Cardiac septum (tissue), 1 donor: ENCODE measurements at places on chromosomes 2 and 18. TPM values are rescaled to one million over a fixed set of nuclear protein-coding genes. Genes with fewer than 3 reads are reported as not detected.

DNA sequence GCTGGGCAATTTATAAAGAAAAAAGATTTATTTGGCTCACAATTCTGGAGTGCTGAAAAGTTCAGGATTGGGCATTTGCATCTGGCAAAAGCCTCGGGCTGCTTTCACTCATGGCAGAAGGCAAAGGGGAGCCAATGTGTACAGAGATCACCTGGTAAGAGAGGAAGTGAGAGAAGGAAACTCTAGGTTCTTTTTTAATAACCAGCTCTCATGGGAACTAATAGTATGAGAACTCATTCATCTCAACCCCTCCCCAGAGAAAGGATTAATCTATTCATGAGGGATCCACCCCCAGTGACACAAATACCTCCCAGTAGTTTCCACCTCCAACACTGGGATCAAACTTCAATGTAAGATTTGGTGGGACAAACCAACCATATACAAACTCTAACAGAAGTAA lies 129.0 kb downstream of the EVA1A start:
- DNase-seq = no peak

DNA sequence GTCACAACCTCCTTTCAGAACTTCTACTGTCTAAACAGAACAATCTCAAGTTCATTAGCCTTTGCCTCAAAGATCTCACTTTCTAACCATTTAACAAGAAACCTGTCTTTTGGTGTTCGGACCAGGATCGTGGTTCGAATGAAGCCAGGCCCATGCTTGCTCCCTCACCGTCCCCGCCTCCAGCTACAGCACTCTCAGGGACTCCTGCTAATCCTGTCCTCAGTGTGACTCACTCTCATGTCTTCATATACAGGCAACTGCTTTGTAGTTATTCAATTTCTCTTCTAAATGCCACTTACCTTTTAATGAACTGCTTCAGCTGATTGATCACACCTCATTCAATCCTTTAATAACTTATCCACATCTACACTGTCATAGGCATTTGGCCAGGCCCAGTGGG lies 15.8 kb downstream of the SERTAD2 start:
- no peak for DNase-seq

DNA sequence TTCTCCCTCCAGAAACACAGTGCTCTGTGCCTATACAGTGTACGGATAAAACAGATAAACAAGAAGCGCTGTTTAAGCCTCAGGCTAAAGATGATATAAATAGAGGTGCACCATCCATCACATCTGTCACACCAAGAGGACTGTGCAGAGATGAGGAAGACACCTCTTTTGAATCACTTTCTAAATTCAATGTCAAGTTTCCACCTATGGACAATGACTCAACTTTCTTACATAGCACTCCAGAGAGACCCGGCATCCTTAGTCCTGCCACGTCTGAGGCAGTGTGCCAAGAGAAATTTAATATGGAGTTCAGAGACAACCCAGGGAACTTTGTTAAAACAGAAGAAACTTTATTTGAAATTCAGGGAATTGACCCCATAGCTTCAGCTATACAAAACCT lies 70.7 kb downstream of the TANK start:
- DNase-seq = no peak

DNA sequence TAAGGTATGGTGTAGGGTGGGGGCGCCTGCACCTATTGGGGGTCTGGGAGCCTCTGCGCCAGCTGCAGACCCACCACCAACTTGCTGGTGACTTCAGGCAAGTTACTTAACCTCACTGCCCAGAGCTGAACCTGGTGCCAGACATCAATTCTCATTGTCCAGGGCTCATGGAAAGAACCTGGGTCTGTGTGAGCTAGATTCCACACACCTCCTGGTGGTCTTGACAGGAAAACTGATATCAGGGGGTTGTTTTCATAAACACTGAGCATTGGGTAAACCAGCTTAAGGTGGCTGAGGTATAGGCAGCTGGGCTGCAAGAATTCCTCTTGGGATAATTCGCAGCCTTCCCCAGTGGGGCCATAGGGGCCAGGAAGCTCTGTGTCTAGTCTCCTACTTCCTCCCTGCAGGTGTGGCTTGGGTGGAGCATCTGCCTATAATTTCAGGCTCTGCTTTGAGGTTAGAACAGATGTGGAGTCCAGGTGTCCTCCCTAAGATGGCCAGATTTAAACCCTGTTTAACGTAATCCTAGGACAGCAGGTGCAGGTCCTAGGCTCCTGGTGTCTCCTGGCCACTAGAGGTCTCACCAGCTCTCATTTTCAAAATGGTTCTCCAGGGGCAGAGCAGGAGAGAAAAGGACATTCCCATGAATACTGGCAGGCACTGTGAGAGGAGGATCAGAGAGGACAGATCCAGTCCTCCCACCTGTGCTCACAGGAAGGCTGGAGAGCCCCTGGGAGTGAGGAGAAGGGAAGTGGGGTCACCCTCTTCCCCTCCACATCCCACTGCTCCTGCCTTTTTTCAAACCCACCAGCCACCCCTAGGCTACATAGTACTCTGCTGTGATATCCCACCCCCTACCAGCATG lies 100.4 kb upstream of the SMAD2 start:
- peak; percentile 57 for DNase-seq

DNA sequence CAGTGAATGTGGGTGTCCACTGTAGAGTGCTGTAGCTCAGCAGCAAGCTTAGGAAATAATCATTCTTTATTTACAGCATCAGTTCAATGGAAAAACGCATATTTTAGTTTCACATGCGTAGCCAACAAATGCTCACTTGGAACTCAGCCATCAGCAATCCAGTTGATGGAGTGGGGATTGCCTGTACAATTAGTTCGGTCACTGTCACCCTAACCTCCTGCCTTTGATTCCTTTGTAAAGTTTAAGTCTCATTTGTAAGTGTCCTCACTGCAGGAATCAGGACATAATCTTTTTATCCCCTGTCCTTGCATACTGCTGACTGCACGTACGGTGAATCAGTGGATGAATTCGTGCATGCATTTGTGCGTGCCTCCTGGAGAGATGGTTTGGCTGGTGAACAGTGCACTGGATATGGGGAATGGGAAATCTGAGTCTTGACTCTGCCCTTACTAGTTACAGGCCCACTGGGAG lies 55.9 kb downstream of the RAB31 start:
- DNase-seq = no peak

DNA sequence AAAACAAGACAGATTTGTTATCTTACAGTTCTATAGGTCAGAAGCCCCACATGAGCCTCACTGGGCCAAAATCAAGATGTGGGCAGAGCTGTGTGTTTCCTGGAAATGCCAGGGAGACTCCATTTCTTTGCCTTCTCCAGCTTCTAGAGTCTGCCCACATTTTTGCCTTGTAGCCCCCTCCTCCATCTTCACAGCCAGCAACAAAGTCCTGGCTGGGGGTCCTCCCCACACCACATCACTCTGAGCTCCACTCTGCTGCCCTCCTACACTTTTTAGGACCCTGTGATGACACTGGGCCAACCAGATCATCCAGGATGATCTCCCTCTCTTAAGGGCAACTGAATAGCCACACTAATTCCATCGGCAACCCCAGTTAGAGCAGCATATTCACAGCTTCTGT lies 34.3 kb downstream of the ASB1 start:
- DNase-seq = no peak

- DNase-seq = no peak
These were observed 43.7 kb downstream of the MYO3B start for GRCh38 chr2:170221317-170222288.

GRCh38 chr2:196516564-196516963 lies 123.0 kb upstream of the CCDC150 start:
- DNase-seq = no peak

DNA sequence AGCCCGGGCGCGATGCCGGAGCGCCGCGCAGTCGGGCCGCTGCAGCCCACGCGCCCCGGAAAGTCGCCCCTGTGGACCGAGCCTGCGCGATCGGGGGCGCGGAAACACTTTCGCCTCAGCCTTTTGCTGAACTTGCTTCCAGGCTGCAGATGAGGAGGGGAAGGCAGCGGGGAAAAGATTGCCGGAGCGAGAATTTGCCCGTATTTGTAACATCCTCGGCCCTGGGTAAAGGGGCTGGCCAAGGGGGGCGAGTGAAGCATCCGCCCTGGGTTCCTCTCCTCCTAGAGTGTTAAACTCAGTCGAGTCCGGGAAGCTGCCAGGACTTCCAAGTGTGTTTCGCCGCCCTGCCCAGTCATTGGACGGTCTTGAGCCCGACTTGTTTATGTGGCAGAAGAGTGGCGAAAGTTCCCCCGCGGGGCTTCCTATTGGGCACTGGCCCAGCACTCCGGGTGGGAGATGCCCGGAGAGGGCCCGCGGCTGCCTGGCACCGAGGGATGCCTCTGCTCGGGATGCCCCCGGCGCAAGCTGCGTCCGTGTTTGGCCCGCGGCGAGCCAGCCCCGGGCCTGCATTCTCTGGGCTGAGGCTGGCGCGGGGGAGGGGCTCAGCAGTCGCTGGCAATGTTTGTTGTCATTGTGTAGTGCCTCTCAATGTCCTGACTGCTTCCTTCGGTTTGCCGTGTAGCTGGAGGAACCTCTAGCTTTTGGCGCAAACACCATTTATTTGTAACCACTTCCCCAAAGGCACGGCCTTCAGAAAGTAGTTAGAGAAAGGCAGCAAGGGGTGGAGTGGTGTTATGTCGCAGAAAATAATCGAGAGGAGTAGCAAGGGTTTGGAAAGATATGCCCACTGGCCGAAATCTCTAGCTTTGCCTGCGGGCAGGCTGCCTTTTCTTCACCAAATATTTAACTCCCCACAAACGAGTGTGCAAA lies 1.1 kb downstream of the CYBRD1 start:
- DNase-seq = peak; percentile 91

- no peak for DNase-seq
These were observed 219.5 kb upstream of the FANCL start for GRCh38 chr2:58460670-58461069.

GRCh38 chr2:136638193-136638592 lies 127.2 kb upstream of the THSD7B start:
- no peak for DNase-seq

DNA sequence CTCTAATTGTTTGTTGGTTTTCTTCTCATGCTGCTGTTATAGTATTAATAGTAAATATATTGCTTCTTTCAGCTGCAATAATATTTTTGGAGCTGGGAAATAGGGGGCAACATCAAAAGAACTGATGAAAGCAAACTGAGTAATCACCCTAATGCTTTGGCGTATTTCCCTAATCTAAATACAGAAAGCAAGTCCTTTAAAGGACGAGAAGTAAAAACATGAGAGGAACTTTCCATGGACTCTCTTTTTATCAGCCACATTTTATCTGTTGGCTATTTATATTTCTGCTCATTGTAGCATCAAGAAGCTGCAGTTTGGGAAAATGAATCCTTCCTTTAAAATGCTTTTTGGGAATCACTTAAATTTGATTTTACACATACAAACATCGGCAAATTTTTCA lies 139.9 kb upstream of the SLC8A1 start:
- DNase-seq = no peak

DNA sequence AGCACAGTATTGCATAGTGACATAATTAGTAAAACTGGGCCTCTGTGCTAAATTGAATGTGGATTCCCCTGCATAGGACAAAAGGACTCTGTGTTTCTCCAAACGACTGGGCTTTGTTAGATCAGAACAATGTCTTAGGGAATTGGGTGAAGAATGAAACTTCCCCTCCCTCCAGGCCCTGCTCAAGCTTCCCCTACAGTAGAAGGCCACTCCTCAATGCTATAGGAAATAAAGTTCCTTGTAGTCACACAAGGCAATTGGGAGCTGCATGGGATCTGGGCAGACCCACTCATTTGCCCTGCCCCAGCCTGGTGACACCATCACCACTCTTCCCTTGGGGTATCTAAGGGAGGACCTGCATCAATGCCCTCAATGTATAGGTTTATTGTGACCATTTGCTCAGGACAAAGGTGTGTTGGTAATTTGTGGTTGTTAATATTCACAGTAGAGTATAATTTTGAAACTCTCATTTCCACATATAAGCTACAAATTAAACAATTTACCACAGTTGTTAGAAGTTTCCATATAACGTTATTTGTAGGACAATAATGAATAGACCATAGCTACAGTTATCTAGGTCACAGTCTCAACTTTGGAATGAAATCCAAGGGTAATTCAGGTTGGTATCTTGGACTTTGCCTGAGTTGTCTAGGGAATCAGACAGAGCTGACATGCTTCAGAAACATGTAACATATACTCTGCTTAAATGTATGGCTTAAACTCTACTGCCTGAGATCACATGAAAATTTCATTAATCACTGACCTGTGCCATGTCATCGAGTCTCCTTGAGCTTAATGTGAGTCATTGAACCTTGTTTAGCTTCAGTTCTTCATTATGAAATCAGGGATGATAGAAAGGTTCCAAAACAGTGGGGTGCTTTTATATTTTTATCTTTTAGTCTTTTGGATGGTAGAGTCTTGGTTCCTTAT lies 64.8 kb upstream of the DARS1 start:
- DNase-seq = no peak

GRCh38 chr2:172836347-172836821 lies 100.7 kb downstream of the RAPGEF4 start:
- DNase-seq = no peak

The PARD6G gene
- total RNA-seq = 1.3 TPM

The MAP3K19 gene
- total RNA-seq = not detected

The VWA3B gene
- 0.51 TPM for total RNA-seq

The POTEJ gene
- total RNA-seq = not detected

The HSPE1 gene
- total RNA-seq = 88.3 TPM

The ZC3H15 gene
- 36.8 TPM for total RNA-seq

The TMEM182 gene
- total RNA-seq = 135 TPM
